ENCODE measurements at places on chromosomes 12 and 14.
A peak's percentile ranks its signal among the peaks of the same experiment; 100 is the strongest.

DNA sequence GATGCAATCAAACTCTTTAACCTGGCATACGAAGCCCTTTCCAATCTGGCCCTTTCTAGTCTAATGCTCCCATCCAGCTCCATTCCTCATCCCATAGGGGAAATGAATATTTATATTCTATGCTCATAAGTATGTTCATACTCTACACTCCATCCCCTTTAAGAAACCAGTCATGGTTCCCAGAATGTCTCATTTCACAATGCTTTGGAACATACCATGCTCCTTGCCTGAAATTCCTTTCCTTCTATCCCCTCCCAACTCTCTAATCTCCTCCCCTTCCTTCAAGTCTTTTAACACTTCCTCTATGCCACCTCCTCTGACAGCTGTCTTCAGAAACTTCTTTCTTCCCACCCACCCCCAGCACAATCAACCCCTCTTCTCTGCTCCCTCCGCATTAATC, 207.0 kb upstream of the CAND1 start:
- no peak for DNase-seq

GRCh38 chr14:58724702-58725101, 86.9 kb downstream of the DACT1 start:
- no peak for DNase-seq

- DNase-seq, result no peak
Measured at GRCh38 chr12:60165781-60166180, 570.0 kb downstream of the SLC16A7 start.

- DNase-seq, result no peak
Measured at GRCh38 chr12:104514092-104514810, 57.5 kb downstream of the CHST11 start.

DNA sequence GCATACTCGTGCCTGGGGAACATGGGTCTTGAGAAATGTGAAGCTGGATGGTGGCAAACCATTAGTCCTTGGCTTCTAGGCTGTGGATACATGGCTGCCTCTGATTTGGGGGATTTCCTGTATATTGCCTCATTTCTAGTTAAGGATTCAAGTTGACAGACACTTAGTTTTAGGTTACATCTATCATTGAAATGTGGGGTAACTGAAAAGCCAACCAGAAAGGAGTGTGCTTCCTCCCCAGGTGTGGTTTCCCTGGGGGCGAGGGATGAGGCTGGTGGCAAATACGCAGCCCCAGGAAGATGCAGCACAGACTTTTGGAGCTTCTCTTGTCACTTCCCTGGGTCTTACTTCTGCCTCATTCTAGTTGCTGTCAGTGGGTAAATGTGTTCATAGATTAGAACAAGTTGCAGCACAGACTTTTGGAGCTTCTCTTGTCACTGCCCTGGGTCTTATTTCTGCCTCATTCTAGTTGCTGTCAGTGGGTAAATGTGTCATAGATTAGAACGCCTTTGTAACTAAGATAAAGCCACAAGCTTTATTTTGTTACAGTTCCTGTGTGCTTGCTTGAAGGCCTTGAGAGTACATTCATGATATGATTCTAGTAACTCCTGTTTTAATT, 85.1 kb downstream of the BORCS5 start:
- DNase-seq, result no peak

GRCh38 chr14:55807053-55807880, 227.3 kb downstream of the KTN1 start:
- DNase-seq, result peak; percentile 88

DNA sequence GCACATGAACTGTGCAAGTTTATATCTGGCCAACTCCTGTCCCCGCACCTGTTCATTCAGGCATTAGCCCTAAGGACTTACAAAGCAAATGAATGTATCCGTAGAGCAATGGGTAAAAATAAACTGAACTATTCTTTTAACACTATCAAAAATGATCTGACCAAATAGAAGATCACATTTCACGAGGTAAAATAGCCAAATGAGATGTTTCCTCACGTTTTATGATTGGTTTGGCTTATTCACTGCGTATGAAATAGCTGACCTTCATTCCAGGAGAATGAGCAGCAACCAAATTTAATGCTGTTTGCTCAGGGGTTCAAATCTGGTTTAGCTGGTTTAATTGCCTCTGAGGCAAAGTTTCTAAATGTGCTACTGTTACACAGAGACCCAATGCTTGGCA, 216.0 kb upstream of the EEA1 start:
- DNase-seq, result no peak

DNA sequence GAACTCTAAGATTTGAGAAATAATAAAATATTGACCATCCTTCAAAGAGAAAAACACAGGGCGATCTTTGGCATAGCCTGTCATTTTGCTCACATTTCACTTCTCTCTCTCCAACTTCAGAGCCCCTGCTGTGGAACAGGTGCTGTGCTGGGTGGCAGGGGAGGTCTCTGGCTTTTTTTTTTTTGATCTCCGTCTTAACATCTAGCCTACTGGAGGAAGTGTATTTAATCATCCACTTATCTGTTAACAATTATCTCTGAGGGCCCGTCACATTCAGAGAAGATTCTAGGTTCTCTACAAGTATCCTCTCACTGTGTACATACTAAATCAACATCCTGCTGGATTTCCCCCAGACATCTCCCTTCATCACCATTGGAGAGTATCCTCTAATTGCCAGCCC, 34.1 kb downstream of the CHST11 start:
- DNase-seq, result no peak

DNA sequence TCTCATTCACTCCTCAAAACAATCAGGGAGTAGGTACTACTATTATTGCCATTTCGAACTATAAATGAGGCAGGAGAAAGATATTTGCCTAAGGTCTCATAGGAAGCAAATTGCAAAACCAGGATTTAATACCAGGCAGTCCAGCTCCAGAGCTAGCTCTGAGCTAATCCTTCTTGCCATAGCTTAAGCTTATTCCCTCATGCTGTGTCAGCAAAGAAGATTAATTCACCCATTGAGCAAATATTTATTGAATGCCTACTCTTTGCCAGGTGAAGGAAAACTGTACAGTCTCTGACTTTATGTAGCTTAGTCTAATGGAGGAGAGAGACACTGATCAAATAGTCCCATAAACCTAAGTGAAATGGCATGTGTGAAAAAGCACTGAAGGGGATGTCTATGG, 19.5 kb downstream of the KCNA5 start:
- no peak for DNase-seq

- no peak for DNase-seq
Measured at GRCh38 chr12:120062976-120063579, 53.5 kb downstream of the RAB35 start.

- no peak for DNase-seq
Measured at GRCh38 chr12:171743-172676, 41.9 kb downstream of the SLC6A12 start.

- DNase-seq, result no peak
Measured at GRCh38 chr12:6695313-6696045, 5.1 kb downstream of the PIANP start.

DNA sequence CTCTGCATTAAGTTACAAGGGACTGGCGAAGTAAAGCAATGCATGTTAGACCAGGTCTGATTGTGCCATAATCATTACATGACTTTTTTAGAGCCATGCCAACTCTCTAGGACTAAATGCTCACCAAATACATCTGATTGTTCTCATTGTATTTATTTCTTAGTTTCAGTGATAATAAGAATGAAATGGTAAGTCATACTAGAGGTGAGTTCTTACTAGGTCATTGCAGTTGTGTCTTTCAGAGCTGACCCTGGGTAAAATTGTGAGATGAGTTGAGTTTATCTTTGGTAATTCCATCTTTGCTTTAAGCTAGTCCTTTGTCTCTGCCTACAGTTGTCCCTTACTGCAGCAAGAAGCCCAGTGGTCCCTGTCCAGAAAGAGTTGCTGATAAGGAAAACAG, 73.2 kb downstream of the PRKCH start:
- DNase-seq, result no peak

- no peak for DNase-seq
Measured at GRCh38 chr12:93072340-93072739, 143.2 kb upstream of the EEA1 start.

Measured in COLO829 (cell line).